ENCODE measurements at places on chromosomes 7 and 10. TPM values are rescaled to one million over a fixed set of nuclear protein-coding genes. Genes with fewer than 3 reads are reported as not detected.

Gene SORCS1
- total RNA-seq, result not detected

- peaks cover 9% of the 10 kb centered on the region for H3K4me1 ChIP-seq
- H3K4me3 ChIP-seq, result no peak overlapping the region
- H3K27ac ChIP-seq, result peak overlapping the region; percentile 43
These were observed 10.3 kb downstream of the PKD1L1 start for GRCh38 chr7:47937711-47938573.

Gene OR6V1
- not detected for total RNA-seq

Gene PAX2
- total RNA-seq, result not detected

DNA sequence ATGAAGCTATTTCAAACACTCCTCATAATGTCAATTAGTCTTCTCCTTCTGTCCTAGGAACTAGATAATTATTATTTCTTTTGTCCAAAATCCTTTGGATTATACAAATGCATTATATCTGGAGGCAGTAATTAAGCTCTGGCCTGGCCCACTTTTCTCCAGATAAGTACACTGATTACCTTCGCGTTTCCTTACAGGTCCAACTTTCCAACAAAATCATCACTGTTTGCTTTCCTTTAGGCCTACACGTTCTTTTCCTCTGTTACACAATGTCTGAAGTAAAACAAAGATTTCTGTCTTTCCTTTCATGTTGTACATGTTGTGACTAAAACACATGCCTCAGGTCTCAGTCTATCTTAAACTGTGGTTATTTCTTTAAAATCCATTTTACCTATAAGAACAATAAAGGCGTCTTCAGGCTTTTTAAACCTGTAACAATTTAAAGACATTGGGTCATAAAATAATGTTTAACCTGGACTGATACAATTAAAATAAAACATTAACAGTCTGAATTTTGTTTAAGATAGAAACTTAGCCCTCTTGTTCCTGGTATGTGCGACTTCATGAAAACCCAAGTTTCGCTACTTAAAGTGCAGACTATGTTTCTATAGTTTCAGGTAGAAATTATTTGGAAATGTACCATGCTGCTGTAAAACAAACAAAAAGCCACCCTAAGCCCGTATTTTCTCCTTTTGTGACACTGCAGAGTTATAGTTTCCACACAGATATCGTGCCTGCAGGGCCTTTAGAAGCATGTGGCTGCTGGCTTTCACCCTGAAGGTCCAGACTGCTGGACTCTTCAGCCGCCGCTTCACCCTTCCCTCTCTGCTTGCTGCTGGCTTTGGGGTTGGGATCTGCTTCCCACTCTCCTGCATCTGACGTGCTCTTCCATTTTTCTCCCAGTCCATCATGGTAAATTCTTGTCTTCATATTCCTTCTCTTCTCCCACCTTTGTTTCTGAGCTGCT lies 381.7 kb downstream of the DPP6 start:
- no peak overlapping the region for H3K4me3 ChIP-seq
- H3K36me3 ChIP-seq, result no peaks in the 10 kb centered on the region
- no peak for DNase-seq
- no peaks in the 10 kb centered on the region for H3K4me1 ChIP-seq
